Stimulated activated CD4-positive, alpha-beta T cell treated with anti-CD3 and anti-CD28 coated beads, Interleukin-1b, Interleukin-23, amount 100 ng/mL, for 24 hours (primary cell): ENCODE measurements at places on chromosomes 6 and 20.

- DNase-seq: no peak
Measured at GRCh38 chr6:118523216-118523615, 24.9 kb upstream of the PLN start.

- no peak for DNase-seq
Measured at GRCh38 chr6:8627085-8627861, 191.9 kb upstream of the SLC35B3 start.

DNA sequence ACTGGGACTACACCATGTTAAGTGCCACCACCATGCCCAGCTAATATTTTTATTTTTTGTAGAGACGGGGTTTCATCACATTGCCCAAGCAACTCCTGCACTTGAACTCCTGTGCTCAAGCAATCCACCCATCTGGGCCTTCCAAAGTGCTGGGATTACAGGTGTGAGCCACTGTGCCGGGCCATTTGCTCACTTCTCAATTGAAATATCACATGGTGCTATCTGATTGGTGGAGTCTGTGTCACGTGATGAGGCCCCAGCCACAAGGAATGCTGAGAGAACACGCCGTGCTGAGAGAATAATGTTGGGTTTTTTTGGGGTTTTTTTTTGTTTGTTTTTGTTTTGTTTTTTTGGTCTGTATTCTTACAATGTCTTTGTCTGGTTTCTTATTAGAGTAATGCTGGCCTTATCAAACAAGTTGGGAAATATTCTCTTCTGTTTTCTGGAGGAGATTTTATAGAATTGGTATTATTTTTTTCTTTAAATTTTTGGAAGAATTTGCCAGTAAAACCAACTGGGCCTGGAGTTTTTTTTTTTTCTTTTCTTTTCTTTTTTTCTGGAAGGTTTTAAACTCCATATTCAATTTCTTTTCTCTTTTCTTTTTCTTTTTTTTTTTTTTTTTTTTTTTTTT, 183.2 kb upstream of the KCNG1 start:
- no peak for DNase-seq

- DNase-seq: no peak
Measured at GRCh38 chr20:4165984-4166725, 150.8 kb upstream of the RNF24 start.

GRCh38 chr20:43345676-43346075, 112.0 kb upstream of the SRSF6 start:
- DNase-seq: no peak

- no peak for DNase-seq
Measured at GRCh38 chr6:139515511-139515910, 141.1 kb upstream of the CITED2 start.

- no peak for DNase-seq
Measured at GRCh38 chr6:24296944-24297343, 60.9 kb downstream of the DCDC2 start.

GRCh38 chr20:51511861-51512619, 30.5 kb downstream of the NFATC2 start:
- DNase-seq: no peak

- no peak for DNase-seq
Measured at GRCh38 chr20:41716436-41716835, 98.3 kb upstream of the CHD6 start.

DNA sequence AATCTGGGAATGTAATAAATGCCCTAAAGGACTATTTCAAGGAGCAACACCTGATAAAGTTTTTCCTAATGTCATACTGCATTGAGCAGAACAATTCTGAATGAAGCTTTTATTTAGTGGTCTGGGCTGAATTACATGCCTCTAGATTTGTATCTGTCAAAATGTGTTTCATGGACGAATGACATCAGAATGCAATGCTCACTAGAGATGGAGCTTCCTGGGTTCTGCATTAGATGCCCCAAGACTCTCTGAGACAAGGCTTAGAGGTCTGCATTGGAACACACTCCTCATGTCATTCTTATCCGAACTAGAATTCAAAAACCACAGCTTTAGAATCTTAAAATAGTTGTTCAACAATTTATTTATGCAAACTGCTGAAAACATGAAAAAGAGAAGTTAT, 62.0 kb downstream of the SYNE1 start:
- no peak for DNase-seq

DNA sequence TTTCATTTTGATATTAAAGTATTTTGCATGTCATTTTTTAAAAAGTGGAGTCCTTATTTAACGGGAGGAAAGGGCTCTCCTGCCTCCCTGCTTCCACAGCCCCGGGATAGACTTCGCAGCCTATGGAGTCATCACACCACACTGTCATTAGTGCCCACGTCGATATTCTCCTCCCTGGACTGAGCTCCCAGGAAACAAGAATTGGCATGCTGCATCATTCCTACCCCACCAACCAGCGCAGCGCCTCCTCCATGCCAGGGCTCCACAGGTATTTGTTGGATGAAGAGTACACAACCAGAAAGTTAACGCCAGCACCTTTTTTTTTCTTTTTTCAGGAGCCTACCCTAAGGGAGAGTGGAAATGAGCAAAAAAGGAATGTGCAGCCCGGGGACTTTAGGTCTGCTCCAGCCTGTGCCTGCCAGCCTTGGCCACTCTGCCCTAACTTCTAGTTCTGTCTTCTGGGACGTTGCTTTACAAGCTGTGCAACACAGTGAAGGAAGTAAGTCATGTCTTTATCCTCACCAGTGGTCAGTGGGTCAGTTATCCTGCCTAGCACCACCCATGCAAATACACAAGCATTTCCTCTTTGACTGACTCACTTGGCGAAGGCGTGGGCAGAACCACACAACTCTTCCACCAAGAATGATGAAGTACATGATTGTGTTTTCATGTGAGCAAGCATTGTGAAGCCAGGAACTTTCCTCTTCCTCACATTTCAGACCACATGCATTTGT, 180.7 kb upstream of the UST start:
- no peak for DNase-seq

GRCh38 chr6:5308066-5308465, 46.8 kb downstream of the FARS2 start:
- DNase-seq: no peak

GRCh38 chr6:125942672-125943527, 13.7 kb upstream of the HINT3 start:
- DNase-seq: no peak

GRCh38 chr6:88840289-88840688, 123.1 kb downstream of the RNGTT start:
- no peak for DNase-seq

GRCh38 chr6:53910834-53911233, 116.0 kb downstream of the LRRC1 start:
- DNase-seq: no peak

DNA sequence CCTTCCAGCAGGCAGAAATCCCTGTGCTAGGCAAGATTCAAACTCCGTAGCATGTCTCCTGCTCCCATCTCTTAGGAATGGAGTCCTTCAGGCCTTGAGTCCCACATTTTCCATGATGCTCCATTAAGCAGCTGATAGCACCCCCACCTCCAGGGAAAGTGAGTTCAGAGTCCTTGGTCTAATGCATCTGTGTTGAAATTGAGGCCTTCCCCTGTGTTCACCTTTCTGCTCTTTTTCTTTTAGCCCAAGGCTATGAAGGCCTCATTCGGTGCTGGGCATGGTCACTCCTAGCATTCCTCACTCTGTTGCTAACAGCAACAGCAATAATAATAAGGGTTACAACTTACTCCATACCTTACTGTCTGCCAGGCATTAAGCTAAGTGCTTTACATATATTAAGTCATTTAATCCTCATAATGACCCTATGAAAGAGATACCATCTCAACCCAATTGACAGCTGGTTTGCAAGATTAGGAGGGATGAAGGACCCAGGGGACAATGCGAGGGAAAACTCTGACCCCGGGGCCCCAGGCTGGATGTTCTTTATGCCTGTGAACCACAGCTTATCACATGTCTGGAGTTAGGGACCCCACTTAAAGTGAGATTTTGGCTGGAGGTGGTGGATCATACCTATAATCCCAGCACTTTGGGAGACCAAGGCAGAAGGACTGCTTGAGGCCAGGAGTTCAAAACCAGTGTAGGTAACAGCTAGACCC, 17.5 kb upstream of the PANK2 start:
- DNase-seq: no peak

DNA sequence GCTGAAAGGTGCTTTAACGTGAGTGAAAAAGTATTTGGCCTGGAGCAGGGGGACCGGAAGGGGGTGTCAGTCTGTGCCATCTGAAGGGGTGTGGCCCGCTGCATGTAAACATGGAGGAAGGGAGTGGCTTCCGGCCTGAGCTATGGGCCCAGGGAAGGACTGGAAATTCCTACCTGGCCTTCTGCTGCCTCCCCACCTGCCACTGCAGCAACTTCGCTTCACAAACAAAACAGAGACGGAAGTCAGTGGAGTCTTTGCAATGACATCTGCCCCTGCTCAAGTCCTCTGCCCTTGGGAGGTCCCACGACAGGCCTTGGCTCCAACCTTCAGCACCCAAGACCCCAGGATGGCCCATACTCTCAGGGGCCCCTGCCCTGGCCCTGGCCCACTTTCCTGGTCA, 28.1 kb upstream of the FOXP4 start:
- no peak for DNase-seq

DNA sequence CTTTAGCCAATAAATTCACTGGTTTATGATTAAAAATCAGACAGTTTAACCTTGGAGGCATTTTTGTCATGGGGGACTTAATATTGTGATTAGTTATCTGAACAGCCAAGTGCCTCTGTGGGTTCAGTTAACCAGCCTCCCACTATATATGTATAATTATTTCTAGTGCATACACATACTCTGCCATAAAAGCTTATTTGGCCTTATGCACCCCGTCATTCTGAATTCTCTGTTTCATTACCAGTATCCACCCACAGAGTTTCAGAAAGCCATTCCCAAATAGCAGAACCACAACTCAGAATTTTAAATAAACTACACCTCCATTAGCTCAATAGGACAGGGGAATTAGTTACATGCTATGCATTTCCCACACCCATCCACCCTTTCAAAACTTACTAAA, 279.7 kb downstream of the ZFAND3 start:
- DNase-seq: no peak

DNA sequence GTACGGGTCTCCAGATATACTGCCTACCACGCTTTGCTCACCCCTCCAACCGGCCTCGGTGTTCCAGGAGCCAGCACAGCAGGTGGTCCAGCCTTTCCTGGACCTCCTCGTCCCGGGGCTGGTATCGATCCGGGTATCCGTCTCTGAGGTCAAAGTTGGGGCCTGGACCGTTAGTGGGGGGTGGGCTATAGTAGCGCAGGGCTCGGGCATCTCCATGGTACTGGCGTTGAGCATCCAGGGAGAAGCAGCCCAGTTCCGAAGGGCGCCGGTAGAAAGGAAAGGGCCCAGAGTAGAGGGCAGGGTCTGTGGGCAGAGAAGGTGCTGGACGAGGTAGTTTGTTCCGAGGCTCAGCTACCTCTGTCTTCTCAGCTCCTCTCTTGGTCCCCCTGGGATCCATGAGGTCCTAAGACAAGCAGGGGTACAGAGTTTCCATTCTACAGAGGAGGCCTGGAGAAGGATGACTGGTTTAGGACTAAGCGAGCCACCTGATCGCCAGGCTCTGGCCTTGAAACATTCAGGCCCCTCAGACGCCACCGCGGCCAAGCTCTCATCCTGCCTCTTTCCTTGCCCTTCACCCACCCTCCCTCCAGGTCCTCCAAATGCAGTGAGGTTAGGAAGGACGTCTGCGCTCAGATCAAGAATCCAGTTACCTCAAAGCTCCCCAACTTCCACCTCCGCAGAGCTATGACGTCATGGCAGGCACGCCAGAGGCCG, 502 bp downstream of the DXO start:
- DNase-seq: no peak

- DNase-seq: no peak
Measured at GRCh38 chr20:9503526-9504245, 10.7 kb upstream of the LAMP5 start.

- no peak for DNase-seq
Measured at GRCh38 chr6:88513471-88513870, 347.3 kb upstream of the CNR1 start.

DNA sequence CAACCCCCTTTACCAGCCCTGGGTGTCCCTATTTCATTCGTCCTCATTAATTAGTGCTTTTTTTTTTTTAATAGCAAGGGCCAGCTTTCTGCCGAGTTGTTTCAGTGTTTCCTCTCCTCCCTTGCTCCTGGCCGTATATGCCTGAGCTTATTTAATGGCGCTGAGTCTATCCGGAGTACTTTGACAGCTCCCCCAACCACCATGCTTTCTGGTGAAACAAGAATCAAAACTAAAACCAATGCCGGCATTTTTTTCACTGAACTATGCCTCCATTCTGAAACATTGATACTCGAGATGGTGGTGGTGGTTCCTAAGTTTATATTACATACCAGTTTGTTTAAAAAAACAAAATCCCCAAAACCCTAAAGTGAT, 1.2 kb downstream of the DCBLD1 start:
- DNase-seq: no peak

DNA sequence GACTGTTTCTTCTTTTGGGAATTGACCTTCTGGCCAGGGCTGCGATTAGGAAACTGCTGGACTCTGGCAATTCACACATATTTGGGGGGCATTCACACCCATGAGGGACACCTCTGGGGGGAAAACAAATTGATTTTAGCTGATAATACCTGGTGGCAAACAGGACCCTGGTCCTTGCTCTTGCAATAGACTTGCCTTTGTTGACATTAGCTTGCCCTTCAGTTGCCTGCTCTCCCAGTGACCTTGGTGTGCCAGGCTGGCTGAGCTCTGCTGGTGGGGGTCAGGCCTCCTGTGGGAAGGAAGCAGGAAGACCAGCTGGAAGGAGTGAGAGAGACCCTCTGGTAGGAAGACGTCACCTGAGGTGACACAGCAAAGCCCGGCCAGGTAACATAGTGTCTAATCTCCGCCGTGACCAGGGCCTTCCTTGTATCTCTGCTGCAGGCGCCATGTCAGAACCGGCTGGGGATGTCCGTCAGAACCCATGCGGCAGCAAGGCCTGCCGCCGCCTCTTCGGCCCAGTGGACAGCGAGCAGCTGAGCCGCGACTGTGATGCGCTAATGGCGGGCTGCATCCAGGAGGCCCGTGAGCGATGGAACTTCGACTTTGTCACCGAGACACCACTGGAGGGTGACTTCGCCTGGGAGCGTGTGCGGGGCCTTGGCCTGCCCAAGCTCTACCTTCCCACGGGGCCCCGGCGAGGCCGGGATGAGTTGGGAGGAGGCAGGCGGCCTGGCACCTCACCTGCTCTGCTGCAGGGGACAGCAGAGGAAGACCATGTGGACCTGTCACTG, 5.3 kb downstream of the CDKN1A start:
- no peak for DNase-seq

GRCh38 chr20:10318291-10319024, 99.8 kb downstream of the SNAP25 start:
- DNase-seq: no peak

GRCh38 chr20:34037121-34037520, 43.4 kb downstream of the RALY start:
- DNase-seq: no peak

GRCh38 chr6:167757821-167758220, 68.9 kb upstream of the AFDN start:
- no peak for DNase-seq

DNA sequence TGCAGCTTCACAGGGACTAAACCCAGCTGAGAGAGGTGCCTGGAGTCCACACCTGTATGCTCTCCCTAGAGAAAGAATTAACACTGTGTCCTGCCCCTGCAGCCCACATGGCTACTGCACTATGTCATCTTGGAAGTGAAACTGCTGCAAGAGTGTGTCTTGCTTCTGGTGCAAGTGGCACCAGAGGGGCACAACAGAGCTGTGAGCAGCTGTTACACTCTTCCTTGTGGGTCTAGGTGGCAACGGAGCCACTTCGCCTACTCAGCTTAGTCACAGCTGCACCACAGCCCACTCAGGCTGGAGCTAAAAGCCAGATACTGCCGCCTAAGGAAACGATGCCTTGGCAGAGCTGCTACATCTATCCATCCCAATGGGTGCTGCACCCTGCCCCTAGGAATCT, 391.4 kb downstream of the COL12A1 start:
- no peak for DNase-seq
